ENCODE measurements at places on chromosomes 7 and 10. TPM values are rescaled to one million over a fixed set of nuclear protein-coding genes. Genes with fewer than 3 reads are reported as not detected.

GALNT17 gene
- not detected for total RNA-seq

ITGB8 gene
- total RNA-seq = 2.5 TPM

NPY gene
- total RNA-seq = not detected

OR2A42 gene
- not detected for total RNA-seq

VAX1 gene
- total RNA-seq = not detected

SRPK2 gene
- 79.9 TPM for total RNA-seq

CUZD1 gene
- total RNA-seq = 0.29 TPM

SP8 gene
- not detected for total RNA-seq

FAM13C gene
- total RNA-seq = not detected

ZNF804B gene
- not detected for total RNA-seq

VGF gene
- total RNA-seq = 0.53 TPM

FGL2 gene
- total RNA-seq = not detected

CTAGE4 gene
- total RNA-seq = 0.71 TPM

CNPY1 gene
- total RNA-seq = not detected

ZCCHC24 gene
- 33.3 TPM for total RNA-seq

PTPN20 gene
- total RNA-seq = 0.35 TPM

ANKRD2 gene
- total RNA-seq = not detected

FAM221A gene
- 0.58 TPM for total RNA-seq
